IMR-90 (cell line): ENCODE measurements at places on chromosomes 6 and 20. TPM values are rescaled to one million over a fixed set of nuclear protein-coding genes. Genes with fewer than 3 reads are reported as not detected.

- no peak for DNase-seq
These were observed 193.6 kb upstream of the CST7 start for GRCh38 chr20:24755411-24755922.

- DNase-seq, result no peak
These were observed 4.3 kb downstream of the BPHL start for GRCh38 chr6:3122823-3123182.

DNA sequence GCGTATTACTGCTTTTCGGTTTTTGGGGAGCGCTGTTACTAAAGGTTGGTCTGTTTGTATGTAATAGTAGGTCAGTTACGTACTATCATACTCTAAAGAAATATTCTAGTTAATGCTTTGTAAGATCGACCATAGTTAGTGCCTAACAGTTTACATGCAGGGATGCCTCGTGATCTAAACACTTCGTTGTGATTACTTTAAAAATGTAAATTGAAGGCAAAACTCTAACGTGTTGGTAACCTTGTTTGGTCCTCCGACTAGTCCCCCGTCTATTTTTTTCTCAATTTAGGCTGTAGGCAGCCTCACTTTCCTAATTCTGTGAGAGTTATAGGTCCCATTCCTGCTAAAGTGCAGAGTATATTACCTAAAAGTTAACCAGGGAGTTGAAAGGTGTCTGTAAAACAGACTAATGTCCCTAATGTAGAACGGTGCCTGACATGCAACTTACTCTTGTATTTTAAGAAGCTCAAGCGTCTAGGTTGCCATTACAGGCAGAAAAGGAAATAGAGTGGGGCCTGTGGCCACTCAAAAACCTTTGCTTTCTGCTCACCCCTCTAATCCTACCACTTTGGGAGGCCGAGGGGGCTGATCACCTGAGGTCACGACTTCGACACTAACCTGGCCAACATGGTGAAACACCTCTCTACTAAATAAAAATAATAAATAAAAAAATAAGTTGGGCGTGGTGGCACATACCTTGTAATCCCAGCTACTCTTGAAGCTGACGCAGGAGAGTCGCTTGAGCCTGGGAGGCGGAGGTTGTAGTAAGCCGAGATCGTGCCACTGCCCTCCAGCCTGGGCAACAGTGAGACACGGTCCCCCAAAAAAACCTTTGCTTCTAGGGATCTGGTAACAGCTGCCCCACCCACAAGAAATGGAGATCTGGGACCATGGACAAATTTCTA, 37.8 kb downstream of the HFE start:
- DNase-seq, result no peak

OR2H2 gene
- total RNA-seq, result not detected in 2 replicates

- no peak for DNase-seq
These were observed 148.3 kb upstream of the IMPG1 start for GRCh38 chr6:76220805-76221204.

RSPH4A gene
- under 0.01 and 0.28 TPM in 2 replicates for total RNA-seq

DNA sequence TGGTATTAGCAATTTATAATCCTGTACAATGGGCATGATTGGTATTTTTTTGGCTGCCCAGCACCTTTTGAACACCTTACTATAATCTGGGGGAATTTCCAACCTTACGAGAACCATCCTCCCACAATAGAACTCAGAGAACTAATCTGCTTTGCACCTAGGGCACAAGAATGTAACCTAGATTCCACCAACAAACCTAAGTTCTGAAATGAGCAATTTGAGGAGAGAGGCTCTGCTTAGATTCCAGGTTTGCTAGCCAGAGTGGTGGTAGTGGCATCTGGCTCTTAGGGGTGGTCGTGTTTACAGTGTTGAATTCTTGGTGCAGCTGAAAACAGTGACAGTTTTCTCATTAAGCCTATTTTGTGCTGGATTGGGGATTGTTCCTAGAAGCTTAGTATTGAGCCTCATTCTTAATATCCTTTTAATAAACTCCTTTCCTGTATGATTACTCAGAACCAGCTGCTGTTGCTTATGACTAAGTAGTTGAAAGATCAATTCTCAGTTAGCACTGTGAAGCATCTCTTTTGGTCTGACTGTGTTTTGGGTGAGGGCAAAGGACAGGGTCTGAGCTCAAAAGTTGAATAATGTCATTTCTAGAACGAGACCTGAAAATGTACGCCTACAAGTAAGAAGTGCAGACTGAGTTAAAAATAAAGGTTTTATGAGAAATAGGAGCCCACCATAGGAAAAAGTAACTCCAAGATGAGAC, 385.6 kb downstream of the CDKAL1 start:
- peak; percentile 67 for DNase-seq

- DNase-seq, result no peak
These were observed 50.4 kb downstream of the NOL4L start for GRCh38 chr20:32534661-32535240.

- peak; percentile 1 for DNase-seq
These were observed 29.5 kb upstream of the LRRC1 start for GRCh38 chr6:53765270-53765669.

DNA sequence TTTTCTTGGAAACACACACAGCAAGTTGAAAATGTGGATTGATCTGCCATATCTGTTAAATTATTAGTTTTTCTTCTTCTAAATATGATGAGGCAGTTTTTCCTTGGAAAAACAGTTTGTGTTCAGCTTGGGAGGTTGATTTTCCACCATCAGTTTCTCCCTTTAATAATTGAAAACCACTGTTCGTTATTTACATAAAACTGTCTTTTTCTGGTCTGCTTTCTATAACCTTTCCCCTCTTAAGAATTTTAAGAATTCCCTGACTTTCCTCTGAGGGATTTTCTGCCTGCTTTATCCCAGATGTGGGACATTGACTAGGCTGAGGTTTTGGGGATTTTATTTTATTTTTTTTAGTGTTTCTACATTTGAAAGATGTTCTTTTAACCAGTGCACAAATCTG, 27.2 kb downstream of the DSE start:
- DNase-seq, result peak; percentile 67
